ENCODE measurements at places on chromosomes 6 and 20.
A peak's percentile ranks its signal among the peaks of the same experiment; 100 is the strongest.

- no peak for DNase-seq
Measured at GRCh38 chr6:29509239-29509638, 21.5 kb upstream of the MAS1L start.

DNA sequence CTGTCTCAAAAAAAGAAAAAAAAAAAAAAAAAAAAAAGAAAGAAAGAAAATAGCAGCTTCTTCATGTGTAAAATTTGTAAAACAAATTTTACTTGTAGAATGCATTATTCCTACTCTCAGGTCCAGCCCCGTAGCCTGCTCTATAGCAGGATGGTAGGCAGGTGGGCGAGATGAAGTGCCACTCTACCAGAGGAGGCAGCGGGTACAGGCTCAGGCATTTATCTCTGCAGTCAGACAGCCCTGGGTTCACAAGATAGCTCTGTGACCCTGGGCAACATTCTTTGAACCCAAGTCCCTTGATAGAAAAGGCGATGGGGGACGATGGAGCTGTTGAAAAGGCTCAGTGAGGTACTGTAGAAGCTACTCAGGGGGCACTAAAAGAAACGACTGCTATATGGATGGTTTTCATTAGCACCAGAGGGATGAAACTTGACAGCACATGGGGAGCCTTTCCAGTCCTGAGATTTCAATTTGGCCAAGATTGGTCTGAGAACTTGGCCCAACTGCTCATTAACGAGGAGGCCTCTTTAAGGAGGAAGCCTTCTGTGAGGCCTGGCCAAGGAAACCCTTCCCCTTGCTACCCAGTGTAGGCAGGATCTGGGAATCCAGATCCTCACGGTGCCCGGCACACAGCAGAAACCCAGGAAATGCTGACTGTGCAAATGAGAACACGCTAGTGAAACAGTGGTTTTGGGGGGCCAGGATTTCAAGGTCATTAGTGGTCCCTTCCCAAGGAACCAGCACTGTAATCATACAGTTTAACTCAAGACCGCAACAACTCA, 63.1 kb downstream of the MYH7B start:
- DNase-seq: no peak

DNA sequence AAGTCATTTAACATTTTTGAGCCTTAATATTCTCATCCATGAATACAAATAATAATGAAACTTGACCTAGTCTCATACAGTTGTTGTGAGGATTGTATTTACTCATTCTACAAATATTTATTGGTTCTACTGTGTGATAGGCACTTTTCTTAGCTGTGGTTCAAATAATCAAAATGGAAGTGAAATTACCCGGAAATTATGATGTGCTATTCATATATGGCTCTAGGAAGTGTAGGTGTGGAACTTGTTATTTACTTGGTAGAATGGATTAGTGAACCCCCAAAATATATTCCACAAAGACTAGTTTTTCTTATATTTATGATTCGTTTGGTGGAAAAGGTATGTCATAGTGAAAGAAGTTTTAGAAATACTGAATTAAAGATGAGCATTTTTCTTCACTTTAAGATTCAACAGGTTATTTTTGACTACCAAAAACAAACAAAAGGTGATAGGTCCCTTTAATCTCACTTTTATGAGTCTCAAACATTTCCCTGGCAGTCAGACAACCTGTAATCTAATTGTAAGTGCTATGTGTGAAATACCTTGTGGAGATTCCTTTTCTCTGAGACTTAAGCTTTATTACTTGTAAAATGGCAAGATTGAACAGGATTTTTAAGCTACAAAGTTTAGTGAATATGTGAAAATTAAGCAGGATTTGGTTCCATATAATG, 77.8 kb downstream of the STXBP5 start:
- DNase-seq: no peak

- no peak for DNase-seq
Measured at GRCh38 chr6:129098061-129098553, 215.2 kb downstream of the LAMA2 start.

GRCh38 chr6:157054531-157054979, 268.8 kb downstream of the TMEM242 start:
- no peak for DNase-seq

GRCh38 chr6:14278006-14278405, 160.4 kb downstream of the CD83 start:
- peak; percentile 41 for DNase-seq

DNA sequence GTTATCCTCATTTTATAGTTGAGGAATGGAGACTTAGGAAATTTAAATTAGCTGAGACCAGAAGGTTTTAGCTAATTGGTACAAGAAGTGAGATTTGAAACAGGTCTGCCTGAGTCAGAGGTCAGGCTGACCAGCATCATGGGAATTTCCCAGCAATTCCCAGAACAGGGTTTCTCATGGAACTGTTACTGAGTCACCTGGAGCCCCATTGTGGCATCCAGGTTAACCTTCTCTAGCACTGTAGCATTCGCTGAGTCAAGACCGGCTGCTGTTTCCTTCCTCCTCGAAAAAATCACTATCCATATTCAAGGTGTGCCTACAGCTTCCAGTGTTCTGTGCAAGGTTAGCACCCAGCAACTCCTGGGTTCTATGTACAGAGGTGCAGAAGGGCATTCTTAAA, 238.0 kb upstream of the MAN1A1 start:
- DNase-seq: no peak

DNA sequence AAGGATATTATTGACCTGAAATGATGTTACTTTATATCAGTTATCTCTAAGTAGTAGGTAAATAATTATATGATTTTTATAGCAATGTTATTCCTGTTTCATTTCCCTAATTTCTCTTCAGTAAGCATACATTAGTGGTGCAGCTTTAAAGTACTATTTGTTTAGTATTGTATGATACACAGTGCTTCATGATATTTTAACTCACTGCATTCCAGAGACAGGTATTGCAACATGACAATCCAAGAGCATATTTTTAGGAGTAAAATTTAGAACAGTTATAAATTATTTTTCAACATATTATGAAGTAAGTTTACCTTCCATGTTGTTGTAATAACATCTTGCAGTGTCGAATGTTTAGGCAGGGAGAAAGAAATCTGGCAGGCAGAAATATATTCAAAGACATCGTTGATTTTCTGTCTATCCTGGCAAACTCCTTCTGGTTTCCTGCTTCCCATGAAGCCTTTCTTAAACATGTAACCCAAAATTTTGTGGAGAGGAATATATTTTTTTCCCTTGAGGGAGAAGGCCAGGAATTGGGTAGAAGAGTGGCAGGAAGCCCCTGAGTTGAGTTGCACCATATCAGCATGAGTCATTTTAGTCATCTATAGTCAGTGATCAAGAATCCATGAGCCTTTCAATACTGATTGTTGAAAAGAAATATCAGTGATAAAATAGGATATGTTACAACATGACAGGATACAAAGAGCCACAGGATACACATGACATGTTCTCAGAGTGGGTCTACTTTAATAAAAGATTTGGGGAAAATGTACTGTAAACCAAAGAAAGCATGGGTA, 29.0 kb upstream of the PTCHD4 start:
- no peak for DNase-seq

DNA sequence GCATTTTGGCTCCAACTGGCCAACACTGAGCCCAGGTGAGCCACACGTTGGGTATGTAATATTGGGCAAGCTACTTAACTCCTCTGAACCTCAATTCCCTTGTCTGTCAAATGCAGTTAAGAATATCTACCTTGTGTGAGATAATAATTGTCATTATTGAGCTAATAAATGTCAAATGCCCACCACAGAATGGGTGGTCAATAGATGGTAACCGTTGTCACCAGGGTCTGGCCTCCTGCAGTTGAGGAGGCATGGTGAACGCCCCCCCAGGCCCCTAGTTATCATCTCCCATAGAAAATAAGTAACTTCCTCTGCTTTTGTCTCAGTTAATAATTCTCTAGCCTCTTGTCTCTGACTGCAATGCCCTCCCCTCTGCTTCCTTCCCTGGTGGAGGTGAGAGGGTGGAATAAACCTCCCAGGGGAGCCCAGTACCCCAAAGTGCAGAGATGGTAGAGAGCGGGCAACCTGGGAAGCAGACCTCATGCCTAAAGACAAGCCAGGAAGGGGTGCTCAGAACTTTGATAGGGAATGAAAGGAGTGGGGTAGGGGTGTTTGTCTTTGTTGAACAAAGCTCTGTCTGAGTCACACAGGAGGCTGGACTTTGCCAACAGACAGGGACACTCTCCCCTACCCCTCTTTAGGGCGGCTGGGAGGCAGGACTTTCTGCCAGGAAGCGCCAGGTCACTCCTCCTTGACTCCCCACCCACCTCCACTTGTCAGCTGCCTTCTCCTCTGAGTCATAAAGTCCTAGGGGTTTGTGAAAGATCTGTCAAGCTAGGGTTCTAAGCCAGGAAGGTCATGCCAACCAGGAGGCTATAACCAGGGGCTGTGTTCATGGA, 1.3 kb upstream of the UNC5CL start:
- peak; percentile 21 for DNase-seq

GRCh38 chr20:63176034-63176426, 39.9 kb downstream of the YTHDF1 start:
- no peak for DNase-seq

GRCh38 chr6:96675597-96675996, 112.7 kb downstream of the FHL5 start:
- no peak for DNase-seq

GRCh38 chr6:38517005-38517404, 122.7 kb downstream of the BTBD9 start:
- peak; percentile 34 for DNase-seq

DNA sequence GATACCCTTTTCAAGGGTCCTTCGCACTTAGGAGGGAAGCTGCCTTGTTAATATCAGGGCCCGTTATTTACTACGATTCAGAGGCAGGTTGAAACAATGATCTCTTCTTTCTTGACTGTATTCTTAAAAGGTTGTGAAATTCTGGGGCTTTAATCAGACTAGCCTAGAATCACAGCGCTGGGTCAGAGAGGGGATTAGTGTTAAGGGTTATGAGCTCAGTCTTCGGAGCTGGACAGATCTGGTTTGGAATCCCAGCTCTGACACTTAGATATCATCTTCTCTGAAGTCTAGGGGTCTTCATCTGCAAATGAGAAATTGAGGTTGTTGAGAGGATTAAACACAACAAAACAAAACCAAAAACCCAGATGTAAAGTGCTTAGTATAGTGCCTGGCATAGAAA, 77.4 kb downstream of the CD83 start:
- no peak for DNase-seq

DNA sequence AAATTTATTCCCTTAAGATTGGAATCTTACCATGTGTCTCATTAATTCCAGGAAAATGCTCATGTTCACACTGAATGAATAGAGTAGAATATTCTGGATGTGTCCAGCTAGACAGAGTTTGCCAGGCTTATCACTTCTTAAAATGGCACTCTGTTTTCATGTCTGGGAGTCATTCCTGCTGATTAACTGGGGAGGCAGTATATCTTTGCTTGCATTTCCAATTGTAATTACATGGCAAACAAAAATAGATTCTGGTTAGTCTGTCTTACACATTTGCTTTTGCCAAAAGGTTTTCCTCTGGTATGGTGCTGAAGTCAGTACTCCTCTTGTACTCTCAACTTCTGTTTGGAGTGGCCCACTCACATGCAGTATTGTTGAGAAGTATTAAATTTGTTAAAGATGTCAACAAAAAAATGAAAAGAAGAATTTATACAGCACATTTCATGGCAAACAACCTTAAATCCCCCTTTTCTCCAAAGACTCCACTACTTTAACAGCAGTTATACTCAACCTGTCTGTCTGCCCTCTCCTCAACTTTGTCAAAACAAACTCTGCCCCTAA, 70.2 kb downstream of the TENT5A start:
- no peak for DNase-seq

- no peak for DNase-seq
Measured at GRCh38 chr6:73538116-73538779, 17.4 kb upstream of the EEF1A1 start.

GRCh38 chr6:17258749-17259148, 22.4 kb upstream of the RBM24 start:
- DNase-seq: no peak

GRCh38 chr6:75934643-75935472, 137.6 kb downstream of the IMPG1 start:
- DNase-seq: peak; percentile 80

GRCh38 chr20:33444797-33445560, 1.4 kb upstream of the SNTA1 start:
- no peak for DNase-seq

GRCh38 chr20:14644306-14645097, 307.1 kb upstream of the FLRT3 start:
- no peak for DNase-seq

GRCh38 chr6:42769836-42770235, 12.0 kb upstream of the BICRAL start:
- no peak for DNase-seq

GRCh38 chr20:41406353-41406752, 39.7 kb upstream of the EMILIN3 start:
- no peak for DNase-seq

- no peak for DNase-seq
Measured at GRCh38 chr6:144019929-144020328, 11.9 kb upstream of the PLAGL1 start.

DNA sequence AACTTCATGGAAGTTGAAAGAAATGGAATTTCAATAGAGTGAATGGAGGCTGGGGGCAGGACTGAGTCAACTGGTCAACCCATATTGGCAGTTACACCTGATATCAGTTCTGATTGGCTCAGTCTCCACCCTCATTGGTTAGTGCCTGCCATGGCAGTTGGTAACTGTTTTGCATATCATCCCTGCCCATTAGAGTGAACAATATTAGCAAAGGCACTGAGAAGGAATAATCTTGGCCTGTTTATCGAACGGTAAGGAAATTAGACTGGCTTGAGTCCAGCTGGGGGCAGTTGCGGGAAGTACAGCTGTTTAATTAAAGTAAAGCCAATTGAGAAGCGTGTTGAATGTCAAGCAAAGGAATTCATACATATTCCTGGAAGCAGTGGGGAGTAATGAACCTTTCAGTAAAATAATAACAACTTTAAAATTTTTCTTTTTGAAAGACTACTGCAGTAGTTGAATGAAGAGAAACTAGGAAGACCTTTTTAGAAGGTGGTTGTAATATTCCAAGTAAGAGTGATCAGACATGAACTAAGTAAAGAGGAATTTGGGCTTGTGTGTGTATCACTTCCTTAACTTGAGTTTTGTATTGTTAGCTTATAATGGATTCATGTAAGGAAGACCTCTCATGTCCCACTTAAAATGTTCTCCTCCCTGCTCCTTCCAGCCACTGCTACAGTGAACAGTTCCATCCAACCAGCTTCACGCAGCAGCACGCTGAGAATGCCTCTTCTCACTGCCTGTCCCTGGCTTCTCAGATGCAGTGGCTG, 17.2 kb upstream of the FAM50B start:
- DNase-seq: peak; percentile 43

- peak; percentile 27 for DNase-seq
Measured at GRCh38 chr20:25081065-25081729, 744 bp downstream of the VSX1 start.

GRCh38 chr6:144581812-144582537, 296.8 kb downstream of the UTRN start:
- DNase-seq: peak; percentile 22

DNA sequence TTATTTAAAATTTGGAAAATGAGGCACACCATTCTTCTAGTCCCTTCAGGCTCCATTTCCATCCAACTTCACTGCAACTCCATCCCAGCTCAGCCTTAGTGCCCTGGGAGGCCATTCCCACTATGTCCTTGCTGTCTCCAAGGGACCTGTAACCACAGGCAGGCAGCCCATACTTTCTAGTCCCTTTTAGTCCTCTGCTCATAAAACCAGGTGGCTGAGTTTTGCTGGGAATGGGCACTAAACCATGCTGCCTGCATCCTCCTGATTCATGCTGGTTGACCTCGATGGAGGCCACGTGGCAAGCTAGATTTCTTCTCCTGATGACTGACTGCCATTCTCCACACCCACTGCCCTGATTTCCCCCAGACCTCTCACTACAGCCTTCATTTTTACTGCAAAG, 27.5 kb upstream of the MYMX start:
- no peak for DNase-seq

- DNase-seq: no peak
Measured at GRCh38 chr6:32589596-32590449, at the start of gene HLA-DRB1. Gene HLA-DRB1 (minus strand): TSS chr6:32589848. CDS start chr6:32589742, 106 bp downstream.

GRCh38 chr6:53162606-53163005, 14.0 kb upstream of the GCM1 start:
- DNase-seq: no peak

Data from fibroblast of skin of back (primary cell).